ENCODE measurements at places on chromosomes 3 and 15.

GRCh38 chr3:184110316-184110725 lies 13.5 kb downstream of the HTR3E start:
- no peak for DNase-seq

DNA sequence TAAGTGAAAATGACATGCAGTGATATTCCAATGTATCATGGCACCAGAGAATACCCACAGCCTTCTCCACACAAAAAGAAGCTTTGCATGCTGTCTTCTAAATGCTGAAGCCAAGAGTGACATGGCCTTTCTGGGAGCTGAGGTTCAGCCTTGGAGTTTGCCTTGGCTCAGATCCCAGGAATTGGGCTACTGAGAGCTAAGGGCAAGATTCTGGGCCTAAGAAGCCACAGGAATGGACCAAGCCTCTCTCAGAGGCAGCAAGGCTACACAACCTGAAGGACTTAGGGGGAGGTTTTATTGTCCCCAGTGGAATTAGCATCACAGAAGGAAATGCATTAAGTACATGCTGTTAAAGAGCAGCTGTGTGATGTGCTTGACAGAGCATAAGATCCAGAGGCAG lies 1078.5 kb downstream of the TUSC7 start:
- no peak for DNase-seq

GRCh38 chr15:31606194-31606669 lies 279.6 kb downstream of the KLF13 start:
- no peak for DNase-seq

DNA sequence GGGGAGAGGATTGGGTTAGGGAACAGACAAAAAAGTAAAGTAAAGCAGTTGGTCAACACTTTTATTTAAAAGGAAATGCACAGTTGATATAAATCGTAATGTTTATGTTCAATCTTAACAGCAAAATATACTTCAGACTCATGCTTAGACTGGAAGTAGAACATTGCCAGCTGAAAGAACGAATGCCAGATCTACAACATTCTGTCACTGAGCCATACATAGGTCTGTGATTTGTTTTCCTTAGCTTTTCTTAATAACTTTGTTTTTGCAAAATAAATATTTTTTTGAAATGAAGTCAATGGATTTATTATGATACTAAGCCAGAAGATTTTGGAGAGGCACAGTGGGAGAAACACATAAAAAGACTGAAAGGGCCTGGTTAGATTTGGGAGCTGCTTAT lies 62.0 kb downstream of the LEKR1 start:
- no peak for DNase-seq

DNA sequence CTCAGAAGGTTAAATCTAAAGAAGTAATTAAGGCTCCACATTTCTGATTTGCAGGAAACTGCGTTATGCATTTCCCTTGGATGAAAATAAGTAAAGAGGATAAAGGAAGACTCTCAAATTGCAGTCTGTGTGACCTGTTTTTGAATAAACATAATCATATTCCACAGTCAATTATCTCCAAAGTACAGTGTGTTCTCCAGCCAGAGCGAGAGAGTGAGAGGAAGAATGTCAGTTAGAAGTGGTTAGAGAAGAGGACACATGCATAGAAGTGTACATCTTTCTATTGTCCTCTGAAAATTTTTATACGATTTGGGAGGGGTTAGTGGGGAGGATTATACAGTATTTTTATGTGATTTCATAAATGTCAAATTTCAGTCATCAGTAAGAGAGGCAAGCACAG lies 487.1 kb downstream of the LPP start:
- DNase-seq, result no peak

GRCh38 chr15:100722551-100723314 lies 120.3 kb downstream of the ASB7 start:
- no peak for DNase-seq

DNA sequence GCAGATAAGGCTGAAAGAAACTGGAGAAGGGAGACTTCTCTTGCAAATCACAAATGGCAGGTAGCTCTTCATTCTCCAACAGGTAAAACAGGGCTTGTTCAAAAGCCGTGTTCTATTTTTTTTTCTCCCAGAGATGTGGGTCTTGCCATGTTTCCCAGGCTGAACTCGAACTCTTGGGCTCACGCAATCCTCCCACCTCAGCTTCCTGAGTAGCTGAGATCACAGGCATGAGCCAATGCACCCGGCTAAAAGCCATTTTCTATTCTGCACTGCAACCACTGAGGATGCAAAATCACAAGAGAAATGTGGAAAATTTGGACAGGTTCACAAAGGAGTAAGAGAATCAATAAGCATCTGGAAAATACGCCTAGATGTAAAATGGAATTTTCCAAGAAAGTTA lies 19.5 kb downstream of the EIF4E3 start:
- DNase-seq, result no peak

DNA sequence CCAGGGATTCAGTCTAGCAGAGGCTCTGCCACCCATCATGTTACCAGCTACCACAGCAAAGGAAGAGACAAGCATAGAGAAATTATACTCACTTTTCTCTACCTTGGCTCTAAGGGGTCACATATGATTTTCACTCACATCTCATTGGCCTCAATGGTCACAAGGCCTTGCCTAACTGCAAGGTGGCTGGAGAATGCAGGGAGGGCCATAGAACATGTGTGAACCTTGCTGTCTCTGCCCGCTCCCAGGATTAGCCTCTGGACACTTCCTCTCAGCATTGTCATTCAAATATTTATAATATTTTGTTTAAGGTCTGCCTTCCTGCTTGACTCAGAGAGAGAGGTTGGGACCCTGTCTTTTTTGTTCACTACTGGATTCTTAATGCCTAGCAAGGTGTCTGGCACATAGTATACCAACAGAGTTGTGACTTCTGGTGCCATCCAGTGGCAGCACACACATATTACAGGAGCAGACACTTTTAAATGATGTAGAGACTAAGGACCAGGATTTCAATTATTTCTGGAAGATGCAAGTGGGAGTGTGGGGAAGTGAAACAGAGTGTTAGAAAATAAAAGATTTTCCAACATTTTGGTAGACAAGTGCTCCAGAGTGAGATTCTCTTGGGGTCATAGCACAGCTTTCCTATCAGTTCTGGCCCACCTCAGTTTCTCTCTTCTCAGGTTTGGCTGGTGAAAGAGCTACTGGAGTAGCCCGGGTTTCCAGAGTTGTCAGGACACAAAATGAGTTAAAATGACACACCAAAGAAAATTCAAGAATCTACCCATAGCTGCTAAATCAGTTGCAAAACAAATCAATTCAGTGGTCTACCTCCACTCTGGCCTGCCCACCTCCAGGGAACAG lies 119.0 kb upstream of the RASGRP1 start:
- peak; percentile 57 for DNase-seq

DNA sequence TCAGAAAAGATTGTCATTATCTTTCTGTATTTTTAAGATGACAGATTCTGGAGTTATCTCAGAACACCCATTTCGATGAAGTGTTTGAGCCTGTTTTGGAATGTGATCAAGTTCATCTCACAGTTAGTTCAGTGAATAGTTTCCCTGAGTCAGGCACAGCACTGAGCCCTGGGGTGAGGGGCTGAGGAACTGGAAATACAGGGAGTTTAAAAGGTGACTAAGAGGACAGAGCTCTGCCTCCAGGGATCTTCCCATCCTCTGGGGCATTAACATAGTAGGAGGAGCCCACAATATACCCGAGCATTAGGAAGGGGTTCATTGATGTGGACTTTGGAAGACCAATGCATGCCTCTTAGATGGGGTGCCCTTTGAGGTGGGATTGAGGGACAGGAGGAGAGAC lies 355.1 kb downstream of the CLSTN2 start:
- no peak for DNase-seq

GRCh38 chr3:107117156-107117555 lies 260.1 kb upstream of the CCDC54 start:
- no peak for DNase-seq

DNA sequence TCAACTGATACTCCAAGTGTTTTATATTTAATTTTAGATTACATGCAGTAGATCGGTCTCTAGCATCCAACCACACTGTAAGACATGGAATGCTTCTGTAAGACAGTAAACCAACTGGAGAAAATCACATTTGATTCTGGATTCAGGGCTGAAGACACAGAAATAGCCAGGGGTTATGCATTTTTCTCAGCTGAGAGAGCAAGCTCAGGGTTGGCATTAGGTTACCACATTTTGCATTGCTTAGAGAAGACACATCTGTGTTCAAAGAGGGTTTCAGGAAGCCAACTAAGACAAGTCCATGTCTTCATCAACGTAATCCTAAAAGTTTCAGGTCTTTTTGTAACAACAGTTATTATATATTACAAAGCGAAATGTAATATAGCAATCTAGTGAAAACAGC lies 27.7 kb upstream of the UNC13C start:
- DNase-seq, result no peak

DNA sequence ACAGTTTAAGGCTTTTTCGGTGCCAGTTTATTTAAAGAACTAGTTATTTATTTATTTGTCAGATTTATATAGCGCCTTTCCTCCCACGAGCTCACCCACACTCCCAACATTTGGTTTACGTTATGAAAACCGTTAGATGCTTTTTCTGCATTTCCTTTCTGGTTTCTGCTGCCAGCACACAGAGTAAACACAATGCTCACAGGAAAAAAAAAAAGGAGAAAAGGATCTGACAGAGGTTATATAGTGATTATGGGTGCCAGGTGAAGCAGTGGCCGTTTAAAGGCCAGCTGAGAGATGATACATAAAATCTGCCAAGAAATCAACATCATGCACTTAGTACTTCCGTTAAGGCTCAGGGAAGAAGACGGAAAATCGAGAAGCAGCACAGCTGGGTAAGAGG lies 37.9 kb downstream of the ETV5 start:
- DNase-seq, result no peak

DNA sequence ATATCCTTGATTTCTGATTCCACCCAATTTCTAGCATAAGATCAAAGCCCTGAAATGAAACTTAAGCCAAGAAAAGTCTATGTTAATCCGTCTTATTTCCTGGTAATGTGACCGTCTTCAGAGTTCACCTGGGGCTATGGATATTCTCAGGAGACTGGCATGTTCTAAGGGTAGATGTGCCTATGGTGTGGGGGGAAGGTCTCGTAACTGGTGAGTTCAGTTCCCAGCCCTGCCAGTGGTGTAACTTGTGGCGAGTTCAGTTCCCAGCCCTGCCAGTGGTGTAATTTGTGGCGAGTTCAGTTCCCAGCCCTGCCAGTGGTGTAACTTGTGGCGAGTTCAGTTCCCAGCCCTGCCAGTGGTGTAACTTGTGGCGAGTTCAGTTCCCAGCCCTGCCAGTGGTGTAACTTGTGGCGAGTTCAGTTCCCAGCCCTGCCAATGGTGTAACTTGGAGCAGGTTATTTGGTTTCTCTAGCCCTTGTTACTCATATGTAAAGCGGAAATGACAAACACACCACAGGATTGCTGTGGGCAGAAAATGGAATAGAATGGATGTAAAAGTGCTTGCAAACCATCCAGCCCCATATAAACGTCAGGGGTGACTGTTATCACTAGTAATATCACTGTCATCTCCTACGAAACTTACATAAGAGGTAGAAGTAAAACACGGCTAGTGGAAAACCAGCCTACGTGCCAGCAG lies 30.4 kb downstream of the SLC51A start:
- DNase-seq, result no peak

GRCh38 chr3:74673326-74673725 lies 58.9 kb upstream of the CNTN3 start:
- no peak for DNase-seq

GRCh38 chr15:82799183-82799841 lies 6.6 kb downstream of the FSD2 start:
- no peak for DNase-seq

- DNase-seq, result no peak
Observed at GRCh38 chr15:44208956-44209355, 13.9 kb upstream of the FRMD5 start.

GRCh38 chr3:4744405-4745234 lies 234.6 kb upstream of the BHLHE40 start:
- DNase-seq, result no peak

GRCh38 chr15:38414357-38414756 lies 39.6 kb upstream of the FAM98B start:
- DNase-seq, result no peak

GRCh38 chr3:107574650-107575049 lies 51.9 kb downstream of the BBX start:
- DNase-seq, result no peak

GRCh38 chr3:71389911-71390573 lies 193.5 kb downstream of the FOXP1 start:
- DNase-seq, result no peak

DNA sequence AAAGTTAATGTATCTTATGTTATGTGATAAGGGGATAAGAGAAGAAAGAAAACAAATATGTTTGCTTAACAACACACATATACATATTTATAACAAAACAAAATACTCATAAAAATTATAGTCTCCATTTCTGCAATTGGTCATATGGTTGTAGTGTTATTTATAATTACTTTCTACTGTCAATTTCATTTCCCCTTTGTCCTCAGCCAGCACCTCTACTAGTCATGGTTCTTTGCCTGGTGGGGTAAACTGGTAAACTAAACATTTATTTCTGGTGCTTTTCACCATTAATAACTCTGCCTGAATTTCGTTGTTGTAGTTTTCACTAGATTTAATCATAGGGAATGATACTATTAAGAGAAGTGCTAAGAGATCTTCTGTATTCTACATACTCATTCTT lies 88.0 kb upstream of the ALCAM start:
- no peak for DNase-seq

- no peak for DNase-seq
Observed at GRCh38 chr3:33513262-33513863, 73.2 kb upstream of the UBP1 start.

DNA sequence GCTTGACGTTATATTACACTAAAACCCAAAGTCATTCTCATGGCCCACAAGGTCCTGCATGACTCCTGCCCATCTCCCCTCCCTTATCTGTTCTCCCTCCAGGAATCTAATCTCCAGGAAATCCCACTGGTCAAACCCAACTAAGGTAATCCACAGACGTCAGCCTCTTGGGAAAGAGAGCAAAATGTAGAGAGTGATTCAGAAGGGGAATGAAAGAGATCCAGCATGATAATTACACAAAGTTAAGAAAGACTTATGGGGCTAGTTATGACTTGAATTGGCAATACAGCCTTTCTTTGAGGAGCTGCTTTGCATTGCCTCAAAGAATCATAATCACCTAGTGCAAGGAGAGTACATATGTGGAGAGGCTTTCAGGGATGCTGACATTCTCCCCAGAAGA lies 137.8 kb upstream of the MYRIP start:
- no peak for DNase-seq

DNA sequence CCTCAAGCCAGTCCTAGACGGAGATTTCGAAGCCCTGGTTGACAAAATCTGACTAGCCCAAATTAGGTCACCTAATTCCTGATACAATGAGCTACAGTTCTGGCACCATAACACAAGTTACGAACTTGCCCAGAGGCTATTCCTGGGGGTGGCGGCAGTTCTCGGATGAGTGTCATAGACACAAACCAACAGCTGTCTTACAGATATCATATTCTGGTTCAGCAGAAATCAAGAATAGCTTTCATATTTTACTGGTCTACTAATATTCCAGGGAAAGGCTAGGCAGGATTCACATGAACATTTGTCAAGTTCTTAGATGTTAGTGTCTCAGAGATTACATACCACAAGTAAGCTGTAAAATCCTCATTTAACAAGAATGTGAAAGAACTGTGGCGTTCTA lies 8.8 kb downstream of the ANAPC13 start:
- DNase-seq, result no peak

Measured in stimulated activated CD8-positive, alpha-beta memory T cell treated with anti-CD3 and anti-CD28 coated beads, Interleukin-15, amount 100 ng/mL, for 4 hours (primary cell).